ENCODE measurements at places on chromosomes 5 and 9. TPM values are rescaled to one million over a fixed set of nuclear protein-coding genes. Genes with fewer than 3 reads are reported as not detected.

OR1J2 gene
- not detected for total RNA-seq

GCNT4 gene
- total RNA-seq = 36.2 TPM

PRDM9 gene
- not detected for total RNA-seq

ATOX1 gene
- 88.0 TPM for total RNA-seq

TRMO gene
- 11.5 TPM for total RNA-seq

MRPL22 gene
- 26.2 TPM for total RNA-seq

TAF11L12 gene
- total RNA-seq = not detected

PGGT1B gene
- 44.0 TPM for total RNA-seq

SPINK6 gene
- total RNA-seq = not detected

PAPPA gene
- 5.6 TPM for total RNA-seq

SPARC gene
- 985 TPM for total RNA-seq

CYSRT1 gene
- total RNA-seq = 0.78 TPM

PCDHGA9 gene
- 7.5 TPM for total RNA-seq

ARID3C gene
- total RNA-seq = not detected

BSPRY gene
- total RNA-seq = 16.0 TPM

AFAP1L1 gene
- 8.7 TPM for total RNA-seq

CCNO gene
- 14.4 TPM for total RNA-seq

GABRA1 gene
- total RNA-seq = not detected

PCDHB9 gene
- total RNA-seq = 2.1 TPM

WDR31 gene
- total RNA-seq = 8.1 TPM

ANKRD34B gene
- total RNA-seq = not detected

SHISAL2B gene
- not detected for total RNA-seq

EIF4EBP3 gene
- total RNA-seq = 14.4 TPM

TAF11L7 gene
- total RNA-seq = not detected

SLC25A2 gene
- total RNA-seq = not detected

UCK1 gene
- total RNA-seq = 38.3 TPM

PTPN3 gene
- 16.2 TPM for total RNA-seq

FYB1 gene
- 24.7 TPM for total RNA-seq

CATSPER3 gene
- 1.0 TPM for total RNA-seq

DMRTA1 gene
- 3.4 TPM for total RNA-seq

CCIN gene
- total RNA-seq = 0.12 TPM

SPRY4 gene
- 17.4 TPM for total RNA-seq

GBA2 gene
- total RNA-seq = 161 TPM

BHMT2 gene
- 11.0 TPM for total RNA-seq

IL5 gene
- total RNA-seq = not detected

RNF183 gene
- total RNA-seq = 5.3 TPM

NUP214 gene
- total RNA-seq = 52.1 TPM
